ENCODE measurements at places on chromosomes 5 and 9.

DNA sequence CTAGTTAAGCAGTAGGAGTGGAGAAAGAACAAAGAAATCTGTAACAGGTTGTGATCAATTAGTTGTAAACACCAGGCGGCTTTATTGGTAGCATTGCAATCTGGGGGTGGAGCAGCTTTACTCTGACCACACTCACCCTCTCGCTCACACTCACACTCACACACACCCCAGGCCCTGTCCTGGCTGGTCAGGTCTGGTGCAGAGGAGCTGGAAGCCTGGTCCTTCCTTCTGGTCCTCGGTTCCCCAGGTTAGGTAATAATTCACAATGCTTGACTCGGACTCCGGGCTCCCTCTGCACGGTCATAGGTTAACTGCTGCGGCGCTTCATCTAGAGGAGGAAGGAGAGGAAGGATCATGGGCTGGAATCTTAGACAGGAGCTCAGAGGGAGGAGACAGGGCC is 1.6 kb downstream of the CCL19 start:
- DNase-seq = no peak

DNA sequence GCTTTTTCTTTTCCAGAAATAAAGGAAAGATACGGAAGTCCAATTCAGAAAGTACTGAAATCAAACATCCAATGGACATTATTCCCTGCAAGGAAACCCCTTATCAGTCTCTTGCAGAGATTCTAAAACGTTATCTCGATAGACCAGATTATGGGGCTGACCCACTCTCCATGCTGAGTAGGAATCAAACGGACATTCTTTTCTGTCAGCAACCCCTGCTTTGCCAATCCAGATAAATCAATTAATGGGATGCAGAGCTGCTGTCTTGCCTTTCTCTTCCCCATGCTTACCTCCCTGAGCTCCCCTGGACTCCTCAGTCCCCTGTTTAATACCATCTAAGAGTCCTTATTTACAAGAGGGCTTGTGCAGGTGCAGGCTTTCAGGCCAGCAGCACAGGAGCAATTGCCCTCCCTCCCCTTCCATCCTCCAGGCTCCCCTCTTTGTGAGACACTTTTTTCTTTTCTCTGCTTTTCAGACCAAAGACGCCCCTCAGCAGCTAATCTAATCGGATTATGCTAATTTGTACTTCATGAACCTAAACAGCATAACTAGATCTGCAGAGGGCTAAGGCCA is 14.2 kb downstream of the TAL2 start:
- DNase-seq = no peak

- DNase-seq = no peak
Measured at GRCh38 chr5:84480873-84481637, 96.4 kb upstream of the EDIL3 start.

- DNase-seq = no peak
Measured at GRCh38 chr5:149654883-149655505, 73.7 kb downstream of the ARHGEF37 start.

GRCh38 chr9:6354072-6354686 is 26.0 kb downstream of the TPD52L3 start:
- peak; percentile 78 for DNase-seq

GRCh38 chr9:88007291-88007650 is 32.9 kb upstream of the CDK20 start:
- no peak for DNase-seq

All from astrocyte of the hippocampus (primary cell).